ENCODE measurements at places on chromosomes 5 and 9.
A peak's percentile ranks its signal among the peaks of the same experiment; 100 is the strongest.

DNA sequence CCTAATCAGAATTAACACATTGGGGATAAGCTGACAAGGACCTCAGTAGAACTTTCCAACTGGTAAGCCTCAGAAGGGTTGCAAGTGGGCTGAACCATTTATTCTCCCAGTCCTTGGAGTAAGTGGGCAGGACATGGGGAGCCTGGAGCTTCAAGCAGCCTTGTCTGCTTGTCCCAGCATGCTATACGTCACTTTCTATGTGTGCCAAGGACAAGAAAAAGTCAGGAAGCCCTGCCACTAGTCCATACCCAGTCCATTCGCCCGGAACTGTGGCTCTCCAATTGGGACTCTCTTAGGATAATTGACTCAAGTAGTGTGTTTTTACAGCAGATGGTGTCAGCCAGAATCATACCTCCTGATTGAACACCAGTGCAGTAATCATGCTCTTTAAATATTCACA lies 62.6 kb upstream of the FRRS1L start:
- no peak for DNase-seq

GRCh38 chr9:28034242-28034641 lies 461.0 kb upstream of the C9orf72 start:
- no peak for DNase-seq

- no peak for DNase-seq
Observed at GRCh38 chr5:124456249-124456648, 290.2 kb downstream of the ZNF608 start.

GRCh38 chr5:121628783-121629182 lies 222.9 kb upstream of the FTMT start:
- DNase-seq = no peak

DNA sequence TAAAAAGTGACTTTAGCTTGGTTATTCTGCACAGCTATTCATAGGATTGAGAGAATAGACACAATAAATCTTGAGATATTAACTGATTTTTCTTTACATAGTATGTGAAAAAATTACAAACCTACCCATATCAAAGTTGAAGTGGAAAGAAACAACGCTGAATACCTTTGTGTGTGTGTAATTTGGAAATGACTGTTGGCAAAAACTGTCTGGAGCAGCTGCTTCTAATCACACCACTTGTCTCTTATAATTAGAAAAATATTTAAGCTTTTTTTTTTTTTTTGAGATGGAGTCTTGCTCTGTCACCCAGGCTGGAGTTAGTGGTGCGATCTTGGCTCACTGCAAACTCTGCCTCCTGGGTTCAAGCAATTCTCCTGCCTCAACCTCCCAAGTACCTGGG lies 110.8 kb upstream of the POC5 start:
- DNase-seq = no peak

DNA sequence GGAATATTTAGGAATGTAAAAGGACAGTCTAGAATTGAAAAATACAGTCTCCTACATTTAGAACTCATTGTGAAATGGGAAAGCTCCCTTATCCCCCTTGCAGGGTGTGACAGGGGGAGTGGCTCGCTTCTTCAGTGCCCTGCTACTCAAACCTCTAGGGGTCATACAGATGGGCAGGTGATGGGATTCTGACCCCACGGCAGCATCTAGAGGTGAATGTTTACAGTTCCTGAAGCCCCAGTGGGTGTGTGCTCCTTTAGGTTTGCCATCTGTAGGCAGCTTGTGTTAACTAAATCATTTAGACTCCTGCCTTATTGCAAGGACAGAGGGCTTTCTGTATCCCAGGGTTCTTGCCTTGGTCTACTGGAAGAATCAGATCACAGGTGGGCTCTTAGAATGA lies 271.0 kb upstream of the MPDZ start:
- no peak for DNase-seq

- no peak for DNase-seq
Observed at GRCh38 chr9:93568169-93568568, 8.2 kb upstream of the PHF2 start.

GRCh38 chr9:69923972-69924371 lies 103.4 kb downstream of the CFAP95 start:
- DNase-seq = no peak

- no peak for DNase-seq
Observed at GRCh38 chr9:77879437-77879943, 152.1 kb downstream of the GNAQ start.

DNA sequence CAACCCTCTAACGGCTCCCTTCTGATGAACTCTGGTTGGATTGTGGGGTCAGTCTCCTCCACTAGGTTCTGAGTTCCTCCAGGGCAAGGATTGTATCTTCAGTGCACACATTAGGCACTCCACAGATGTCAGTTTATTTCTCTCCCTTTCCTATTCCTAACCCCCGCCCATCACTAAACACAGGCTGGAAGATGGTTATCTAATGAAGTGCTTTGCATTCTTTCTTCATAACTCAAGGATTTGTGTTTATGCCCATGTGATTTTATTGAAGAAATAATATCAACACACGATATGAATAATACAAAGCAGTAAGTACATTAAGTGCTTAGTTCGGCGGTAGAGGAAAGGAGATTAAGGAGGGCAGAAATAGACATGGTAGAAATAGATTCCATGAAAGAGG lies 4.4 kb upstream of the CREBRF start:
- DNase-seq = no peak

GRCh38 chr9:37914154-37914551 lies 10.2 kb upstream of the SLC25A51 start:
- DNase-seq = no peak

DNA sequence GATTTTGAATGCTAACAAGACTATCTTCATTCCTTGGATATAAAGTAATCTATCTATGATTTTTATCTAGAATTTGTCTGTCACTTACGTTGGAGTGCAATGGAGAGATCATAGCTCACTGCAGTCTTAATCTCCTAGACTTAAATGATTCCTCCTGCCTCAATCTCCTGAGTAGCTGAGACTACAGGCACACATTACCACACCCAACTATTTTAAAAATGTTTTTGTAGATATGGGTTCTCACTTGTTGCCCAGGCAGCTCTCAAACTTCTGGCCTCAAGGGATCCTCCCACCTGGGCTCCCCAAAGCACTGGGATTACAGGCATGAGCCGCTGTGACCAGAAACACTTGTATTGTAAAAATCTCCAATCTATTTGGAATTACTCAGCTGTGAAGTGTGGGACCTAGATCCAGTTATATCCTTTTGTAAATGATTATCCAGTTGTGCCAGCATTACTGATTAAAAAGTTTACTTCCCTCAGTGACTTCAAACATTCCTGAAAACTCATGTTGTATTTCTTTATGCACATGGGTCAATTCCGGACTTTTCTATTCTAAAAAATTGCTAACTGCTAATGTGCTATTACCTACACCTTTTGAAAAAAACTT lies 1793.8 kb upstream of the WWC1 start:
- DNase-seq = no peak

GRCh38 chr9:10366171-10366779 lies 246.5 kb downstream of the PTPRD start:
- DNase-seq = no peak

GRCh38 chr9:134333234-134333873 lies 7.1 kb downstream of the RXRA start:
- DNase-seq = no peak

- no peak for DNase-seq
Observed at GRCh38 chr5:176440927-176441706, 7.1 kb upstream of the FAF2 start.

DNA sequence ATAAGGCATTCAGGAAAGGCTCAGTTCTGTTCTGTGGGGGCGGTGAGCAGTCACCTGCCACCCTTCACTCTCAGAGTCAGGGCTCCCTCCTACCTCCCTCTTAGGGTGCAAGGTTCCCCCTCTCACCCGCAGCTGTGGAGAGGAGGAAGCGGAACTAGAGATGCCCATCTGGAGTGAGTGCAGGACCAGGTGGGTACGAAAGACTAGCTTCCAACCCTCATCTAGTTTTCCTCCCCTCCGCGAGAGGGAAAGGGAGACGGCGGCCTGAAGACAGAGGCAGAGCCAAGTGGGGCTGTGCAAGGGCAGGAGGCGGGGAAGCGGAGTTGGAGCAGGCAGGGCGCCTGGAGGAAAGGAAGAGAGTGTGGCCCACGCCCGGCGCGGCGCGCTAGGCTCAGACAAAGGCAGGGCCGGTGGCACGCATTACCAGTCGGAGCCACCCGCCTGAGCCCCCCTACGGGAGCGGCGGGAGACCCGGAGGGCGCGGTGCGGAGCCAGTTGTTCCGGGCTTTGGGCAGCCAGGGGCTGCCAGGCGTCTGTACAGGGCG lies 7.3 kb downstream of the PRR7 start:
- no peak for DNase-seq

GRCh38 chr9:94783102-94783682 lies 56.7 kb downstream of the AOPEP start:
- DNase-seq = peak; percentile 9

Measured in T-helper 1 cell (primary cell).